ENCODE measurements at places on chromosomes 5 and 9. TPM values are rescaled to one million over a fixed set of nuclear protein-coding genes. Genes with fewer than 3 reads are reported as not detected.

The NR4A3 gene
- 0.06 TPM for total RNA-seq

The SHOC1 gene
- total RNA-seq, result 1.5 TPM

DNA sequence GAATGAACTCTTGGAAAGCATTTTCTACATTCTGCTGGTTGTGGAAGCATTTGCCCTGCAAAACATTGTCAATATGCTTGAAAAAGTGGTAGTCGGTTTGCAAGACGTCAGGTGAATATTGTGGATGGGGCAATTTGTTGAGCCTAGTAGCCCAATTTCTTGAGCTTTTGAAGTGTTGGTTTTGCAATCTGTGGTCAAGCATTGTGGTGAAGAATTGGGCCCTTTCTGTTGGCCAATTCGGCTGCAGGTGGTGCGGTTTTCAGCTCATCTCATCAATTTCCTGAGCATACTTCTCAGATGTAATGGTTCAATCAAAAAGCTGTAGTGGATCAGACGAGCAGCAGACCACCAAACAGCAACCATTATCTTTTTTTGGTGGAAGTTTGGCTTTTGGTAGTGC lies 426.8 kb upstream of the CDH9 start:
- no peak for DNase-seq

DNA sequence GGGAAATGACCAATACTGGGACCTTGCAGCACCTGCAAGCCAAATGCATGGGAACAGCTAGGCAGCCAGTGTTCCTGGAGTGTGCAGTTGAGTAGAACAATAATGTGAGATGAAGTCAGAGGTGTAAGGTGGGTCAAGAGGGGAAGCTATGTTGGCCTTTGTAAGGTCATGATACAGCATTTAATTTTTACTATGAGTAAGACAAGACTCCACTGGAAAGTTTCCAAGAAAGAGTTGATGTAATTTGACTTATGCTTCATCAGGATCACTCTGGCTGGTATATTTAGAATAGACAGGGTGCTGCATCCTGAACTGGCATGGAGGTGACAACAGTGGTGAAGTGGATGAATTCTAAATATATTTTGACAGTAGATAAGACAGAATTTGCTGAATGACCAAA lies 744.8 kb downstream of the KCTD16 start:
- no peak for DNase-seq

DNA sequence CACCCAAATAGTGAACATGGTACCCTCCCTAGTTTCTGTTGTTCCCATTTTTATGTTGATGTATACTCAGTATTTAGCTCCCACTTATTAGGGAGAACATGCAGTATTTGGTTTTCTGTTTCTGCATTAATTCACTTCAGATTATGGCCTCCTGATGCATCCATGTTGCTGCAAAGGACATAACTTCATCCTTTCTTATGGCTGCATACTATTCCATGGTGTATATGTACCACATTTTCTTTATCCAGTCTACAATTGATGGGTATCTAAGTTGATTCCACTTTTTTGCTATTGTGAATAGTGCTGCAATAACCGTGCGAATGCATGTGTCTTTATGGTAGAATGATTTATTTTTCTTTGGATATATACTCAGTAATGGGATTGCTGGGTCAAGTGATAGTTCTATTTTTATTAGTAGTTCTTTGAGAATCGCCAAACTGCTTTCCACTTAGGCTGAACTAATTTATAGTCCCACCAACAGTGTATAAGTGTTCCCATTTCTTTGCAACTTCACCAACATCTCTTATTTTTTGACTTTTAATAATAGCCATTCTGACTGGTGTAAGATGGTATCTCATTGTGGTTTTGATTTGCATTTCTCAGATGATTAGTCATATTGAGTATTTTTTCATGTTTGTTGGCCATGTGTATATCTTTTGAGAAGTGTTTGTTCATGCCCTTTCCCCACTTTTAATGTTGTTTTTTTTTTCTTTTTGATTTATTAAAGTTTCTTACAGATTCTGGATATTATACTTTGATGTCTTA lies 79.6 kb downstream of the SMIM15 start:
- DNase-seq, result peak; percentile 6

DNA sequence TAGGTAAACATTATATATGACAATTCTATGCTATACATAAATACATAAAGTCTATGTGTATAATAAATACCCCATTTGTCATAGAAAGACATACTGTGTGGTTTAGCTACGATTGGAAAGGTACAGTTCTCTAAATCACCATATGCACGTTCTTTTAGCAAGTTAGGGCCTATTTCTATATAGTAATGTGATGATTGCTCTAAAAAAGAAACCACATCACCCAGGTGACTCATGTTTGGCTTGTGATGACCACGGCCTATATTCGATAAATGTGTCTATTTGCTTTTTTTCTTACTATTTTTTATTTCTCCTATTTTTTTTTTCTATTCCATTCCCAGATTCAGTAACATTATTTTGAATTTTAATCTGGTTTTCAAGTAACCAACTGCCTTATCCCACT lies 34.7 kb downstream of the RETREG1 start:
- no peak for DNase-seq

- DNase-seq, result no peak
Measured at GRCh38 chr5:61559146-61559545, 227.1 kb downstream of the ZSWIM6 start.

DNA sequence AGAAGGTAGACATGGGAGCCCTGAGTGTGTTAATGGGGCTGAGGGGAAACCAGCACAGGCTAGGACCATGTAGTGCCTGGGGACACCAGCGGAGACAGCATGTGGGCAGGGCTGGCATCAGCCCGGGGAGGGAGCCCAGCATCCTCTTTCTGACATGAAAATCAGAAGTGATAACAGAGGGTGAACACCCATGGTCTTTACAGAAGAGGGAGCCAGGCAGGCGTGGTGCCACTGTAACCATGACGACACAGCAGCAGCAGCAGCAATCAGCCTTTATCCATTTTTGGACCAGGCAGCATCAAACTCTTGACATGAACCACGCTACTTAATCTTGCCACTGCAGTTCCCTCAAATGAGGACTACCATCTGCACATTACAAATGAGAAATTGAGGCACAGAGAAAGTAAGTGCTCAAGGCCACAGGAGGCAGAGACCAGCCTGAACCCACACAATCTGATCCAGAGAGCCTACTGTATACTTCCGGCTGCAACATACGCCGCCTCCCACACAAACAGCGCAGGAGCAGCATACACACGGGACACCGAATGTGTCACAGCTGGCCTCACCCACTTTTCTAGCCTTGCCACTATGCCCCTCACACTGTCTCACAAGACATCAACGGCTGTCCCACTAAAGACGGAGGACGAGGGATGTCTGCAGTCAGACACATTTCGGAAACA lies 23.8 kb downstream of the CAMSAP1 start:
- DNase-seq, result no peak

GRCh38 chr5:137699336-137700281 lies 36.3 kb downstream of the KLHL3 start:
- DNase-seq, result no peak

GRCh38 chr5:2908086-2908485 lies 156.6 kb upstream of the IRX2 start:
- DNase-seq, result no peak

DNA sequence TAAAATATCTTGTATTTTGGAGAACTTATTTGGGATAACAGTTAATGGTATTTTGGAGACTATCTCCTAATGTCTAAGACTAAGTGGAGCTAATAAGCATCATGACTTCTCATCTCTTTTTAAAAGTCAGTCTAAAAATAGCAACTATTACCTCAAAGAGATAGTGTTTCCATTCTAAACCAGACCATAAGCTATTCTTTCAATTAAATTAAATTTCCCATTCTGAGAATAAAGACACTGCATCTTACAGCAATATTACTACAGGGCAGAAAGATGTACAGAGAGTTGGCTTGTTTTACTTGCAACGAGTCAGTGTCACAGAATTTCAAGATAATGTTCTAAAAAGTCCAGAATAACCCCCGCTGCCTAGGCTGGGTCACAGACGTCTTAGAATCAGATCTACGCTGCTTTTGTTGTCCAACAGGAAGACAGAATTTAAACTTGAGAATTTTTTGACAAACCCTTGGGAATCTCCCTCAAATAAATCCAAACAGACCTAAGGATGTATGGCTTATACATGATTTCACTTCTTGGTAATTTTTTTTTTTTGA lies 98.9 kb downstream of the USP20 start:
- no peak for DNase-seq
